ENCODE measurements at places on chromosomes 1 and 21. TPM values are rescaled to one million over a fixed set of nuclear protein-coding genes. Genes with fewer than 3 reads are reported as not detected.

- no peak for DNase-seq
These were observed 70.5 kb downstream of the FMO4 start for GRCh38 chr1:171384496-171384895.

- no peak for DNase-seq
These were observed 5.5 kb downstream of the FUCA1 start for GRCh38 chr1:23862640-23863039.

DNA sequence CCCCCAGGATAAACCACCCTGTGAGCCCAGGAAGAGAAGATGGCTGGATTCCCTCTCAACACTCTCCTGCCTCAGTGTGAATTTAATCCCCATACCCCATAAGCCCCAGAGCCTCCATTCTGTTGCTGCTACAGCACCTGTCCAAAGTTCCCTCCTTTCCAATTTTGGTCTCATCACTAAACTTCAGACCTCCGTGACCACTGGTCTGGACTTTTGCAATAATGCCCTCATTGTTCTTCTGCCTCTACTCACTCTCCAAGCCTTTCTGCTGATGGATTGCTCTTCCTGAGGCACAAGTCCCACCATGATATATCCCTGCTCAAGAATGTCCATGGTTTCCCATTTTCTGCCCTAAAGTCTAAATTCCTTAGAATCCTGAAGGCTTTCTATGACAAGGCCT is 83.2 kb downstream of the CD58 start:
- no peak for DNase-seq

DNA sequence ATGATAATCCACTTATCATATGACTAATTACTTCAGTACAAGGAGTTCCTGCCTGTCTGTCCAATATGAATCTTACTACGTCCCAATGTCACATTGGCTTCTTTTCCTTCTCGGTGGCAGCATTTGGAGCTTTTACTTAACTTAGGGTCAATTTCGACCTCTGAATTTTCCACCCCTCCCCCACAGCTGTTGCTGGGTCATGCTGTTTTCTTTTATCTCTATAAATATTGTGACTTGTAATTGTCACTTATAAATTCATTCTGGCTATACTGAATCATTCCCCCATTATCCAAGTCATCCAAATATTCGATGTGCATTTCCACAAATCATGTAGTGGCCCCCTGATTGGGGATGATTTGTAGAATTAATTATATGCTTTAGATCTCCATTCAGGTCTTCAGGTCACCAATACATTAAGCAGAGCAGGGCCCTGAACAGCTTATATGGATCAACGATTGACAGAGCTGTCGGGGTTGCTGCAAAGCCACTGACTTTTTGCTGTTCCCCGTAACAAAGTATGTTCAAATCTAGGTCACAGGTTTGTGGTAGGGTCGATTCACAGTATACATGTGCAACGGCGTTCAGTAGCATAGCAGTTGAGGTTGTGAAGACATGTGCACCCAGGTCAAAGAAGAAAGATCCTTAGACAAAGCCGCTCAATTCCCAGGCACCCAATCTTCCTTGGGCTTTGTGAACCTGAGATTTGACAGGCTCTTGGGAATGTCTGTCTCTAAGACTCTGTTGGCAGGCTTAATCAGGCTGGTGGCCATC is 18.3 kb upstream of the RNU1-4 start:
- peak; percentile 82 for DNase-seq

- DNase-seq = no peak
These were observed 144.3 kb upstream of the PRMT6 start for GRCh38 chr1:106912131-106912530.

GRCh38 chr1:203289281-203289981 is 15.9 kb upstream of the BTG2 start:
- DNase-seq = no peak

GRCh38 chr1:190608282-190608681 is 130.6 kb upstream of the BRINP3 start:
- DNase-seq = no peak

Gene HTR6
- not detected for total RNA-seq

Gene CD5L
- not detected for total RNA-seq

All from mesenteric fat pad (tissue), 1 donor.